GM23248 (cell line): ENCODE measurements at places on chromosomes 5 and 9. TPM values are rescaled to one million over a fixed set of nuclear protein-coding genes. Genes with fewer than 3 reads are reported as not detected.

Gene FBP2
- total RNA-seq, result not detected in 2 replicates

Gene SPAG8
- total RNA-seq, result 0.76 and 0.97 TPM in 2 replicates

Gene SLC35A4
- total RNA-seq, result 11.8 and 19.6 TPM in 2 replicates

Gene ZNF658
- total RNA-seq, result 3.7 and 4.8 TPM in 2 replicates

Gene RASEF
- 0.11 TPM in 1 of 2 replicates, not detected in the other for total RNA-seq

Gene ITGA1
- 18.4 and 18.6 TPM in 2 replicates for total RNA-seq

Gene GARIN3
- not detected in 2 replicates for total RNA-seq

Gene EPB41L4A
- 0.11 and 1.8 TPM in 2 replicates for total RNA-seq
